Smooth muscle cell of the coronary artery (primary cell): ENCODE measurements at places on chromosomes 4 and X. TPM values are rescaled to one million over a fixed set of nuclear protein-coding genes. Genes with fewer than 3 reads are reported as not detected.

Gene CLCN4
- total RNA-seq = 4.8 and 6.0 TPM in 2 replicates

Gene TTC29
- not detected in 2 replicates for total RNA-seq

Gene OPRPN
- total RNA-seq = not detected in 2 replicates

Gene PDGFC
- total RNA-seq = 22.7 and 37.8 TPM in 2 replicates

Gene MAGEA11
- total RNA-seq = not detected in 2 replicates

Gene RTL9
- total RNA-seq = 0.12 TPM in 1 of 2 replicates, not detected in the other

Gene GSX2
- total RNA-seq = not detected in 2 replicates
